Vagina (tissue), 2 donors: ENCODE measurements at places on chromosomes 2 and 18.

DNA sequence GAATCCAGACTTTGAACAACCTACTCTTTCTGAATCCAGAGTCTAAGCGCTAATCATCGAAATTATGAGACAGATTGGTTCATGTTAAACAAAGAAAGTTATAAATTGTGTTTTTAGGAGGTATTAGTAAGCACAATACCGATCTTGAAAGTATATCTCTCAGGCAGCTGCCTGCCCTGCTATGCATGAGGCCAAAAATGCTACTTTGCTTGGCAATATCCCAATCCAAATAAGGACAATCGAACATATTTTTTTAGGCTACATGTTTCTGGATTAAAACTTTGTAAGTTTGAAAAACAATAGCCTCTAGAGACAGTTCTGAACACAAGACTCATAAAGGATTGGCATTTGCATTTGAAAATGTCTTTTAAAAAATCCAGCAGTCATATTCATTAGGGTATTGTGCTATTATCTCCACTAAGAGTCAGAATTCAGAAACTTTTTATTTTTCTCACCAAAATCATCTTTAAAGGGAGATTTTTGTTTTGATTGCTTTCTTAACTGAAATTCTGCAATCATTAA, 167.1 kb downstream of the PDE1A start:
- H3K27ac ChIP-seq: no peak overlapping the region
- no peaks in the 10 kb centered on the region for H3K27me3 ChIP-seq
- no peaks in the 10 kb centered on the region for H3K4me1 ChIP-seq
- no peak overlapping the region for H3K4me3 ChIP-seq

GRCh38 chr2:190930411-190930810, 49.8 kb downstream of the GLS start:
- no peaks in the 10 kb centered on the region for H3K4me1 ChIP-seq
- no peaks in the 10 kb centered on the region for H3K36me3 ChIP-seq
- no peaks in the 10 kb centered on the region for H3K27me3 ChIP-seq
- no peak overlapping the region for H3K27ac ChIP-seq
- DNase-seq: no peak

- H3K27ac ChIP-seq: no peak overlapping the region
- H3K4me1 ChIP-seq: no peaks in the 10 kb centered on the region
- DNase-seq: no peak
- no peaks in the 10 kb centered on the region for H3K27me3 ChIP-seq
These were observed 185.5 kb upstream of the DOK6 start for GRCh38 chr18:69215161-69215560.

DNA sequence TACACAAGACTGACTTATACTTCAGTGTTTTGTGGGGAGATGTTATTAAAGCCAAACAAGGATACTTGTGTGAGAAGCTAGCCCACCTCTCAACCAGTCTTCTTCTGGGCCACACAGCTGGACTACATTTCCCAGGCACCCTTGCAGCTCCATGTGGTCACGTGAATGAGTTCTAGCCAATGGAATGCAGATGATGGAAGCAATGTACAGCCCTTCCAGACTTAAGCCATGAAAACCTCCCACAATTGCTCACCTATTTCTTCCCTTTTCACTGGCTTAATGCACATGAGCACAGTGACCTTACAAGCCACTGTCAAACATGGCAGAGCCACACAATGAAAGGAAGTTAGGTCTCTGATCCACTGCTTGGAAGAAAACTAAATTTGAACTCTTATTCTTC, 20.4 kb upstream of the FEZ2 start:
- no peaks in the 10 kb centered on the region for H3K27me3 ChIP-seq
- H3K4me3 ChIP-seq: no peak overlapping the region
- H3K4me1 ChIP-seq: no peaks in the 10 kb centered on the region
- no peak overlapping the region for H3K27ac ChIP-seq
- no peak for DNase-seq
